ENCODE measurements at places on chromosomes 13 and 19.

DNA sequence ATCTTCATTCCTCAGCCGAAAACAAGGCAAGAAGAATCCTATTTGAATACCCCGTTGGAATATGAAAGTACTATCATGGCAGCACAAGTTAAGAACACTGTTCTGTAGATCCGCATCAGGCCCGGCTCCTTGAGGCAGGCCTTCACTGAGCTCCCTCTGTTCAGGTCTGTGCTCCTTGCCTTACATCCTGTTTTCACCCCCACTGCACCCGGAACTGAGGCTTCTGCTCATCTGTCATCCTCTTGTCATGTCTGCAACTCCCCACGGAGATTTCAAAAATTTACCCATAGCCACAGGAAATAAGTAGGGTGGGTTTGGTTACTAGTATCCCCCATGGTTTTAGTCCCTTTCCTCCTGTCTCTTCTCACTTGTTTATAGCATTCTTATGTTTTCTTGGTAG is 861.9 kb downstream of the GPC5 start:
- DNase-seq = no peak

- no peak for DNase-seq
These were observed 25.2 kb downstream of the ABCC4 start for GRCh38 chr13:95276037-95276505.

GRCh38 chr13:77397636-77398035 is 70.7 kb upstream of the MYCBP2 start:
- peak; percentile 47 for DNase-seq

DNA sequence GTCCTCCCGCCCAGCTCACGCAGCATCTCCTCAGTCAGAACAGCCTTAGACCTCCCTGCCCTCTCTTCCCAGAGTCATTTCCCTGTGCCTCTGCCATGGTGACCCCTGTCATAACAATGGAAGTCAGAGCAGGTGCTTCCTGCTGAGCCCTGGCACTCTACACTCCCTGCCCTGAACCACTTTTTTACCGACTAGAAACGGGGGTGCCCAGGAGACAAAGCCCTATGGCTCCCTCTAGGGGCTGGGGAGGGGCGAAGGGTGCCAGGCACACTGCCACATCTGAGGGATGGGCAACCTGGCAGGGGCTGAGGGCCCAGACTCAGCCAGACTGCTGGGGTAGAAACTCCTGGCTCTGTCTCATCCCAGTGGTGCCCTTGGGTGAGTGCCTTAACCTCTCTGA is 16.4 kb downstream of the ZNF574 start:
- DNase-seq = no peak

DNA sequence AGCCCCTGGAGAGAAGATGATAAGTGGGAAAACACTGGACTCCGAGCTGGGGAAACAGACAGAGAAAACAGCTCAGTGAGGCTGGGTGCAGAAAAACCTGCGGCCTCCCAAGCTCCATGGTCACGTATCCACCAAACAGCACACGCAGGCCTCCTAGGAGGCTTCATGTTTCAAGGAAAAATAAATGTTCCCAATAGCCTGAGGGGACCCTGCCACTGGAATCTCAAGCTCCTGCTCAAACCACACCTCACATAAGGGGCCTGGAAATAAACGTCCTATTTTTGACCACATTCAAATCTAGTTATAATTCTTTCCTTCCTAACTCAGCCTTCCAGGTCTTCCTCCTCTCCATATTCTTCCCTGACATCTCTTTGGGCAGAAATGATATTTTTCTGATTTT is 225.7 kb downstream of the ABCC4 start:
- no peak for DNase-seq

GRCh38 chr19:15758379-15758778 is 20.6 kb downstream of the OR10H3 start:
- DNase-seq = no peak

DNA sequence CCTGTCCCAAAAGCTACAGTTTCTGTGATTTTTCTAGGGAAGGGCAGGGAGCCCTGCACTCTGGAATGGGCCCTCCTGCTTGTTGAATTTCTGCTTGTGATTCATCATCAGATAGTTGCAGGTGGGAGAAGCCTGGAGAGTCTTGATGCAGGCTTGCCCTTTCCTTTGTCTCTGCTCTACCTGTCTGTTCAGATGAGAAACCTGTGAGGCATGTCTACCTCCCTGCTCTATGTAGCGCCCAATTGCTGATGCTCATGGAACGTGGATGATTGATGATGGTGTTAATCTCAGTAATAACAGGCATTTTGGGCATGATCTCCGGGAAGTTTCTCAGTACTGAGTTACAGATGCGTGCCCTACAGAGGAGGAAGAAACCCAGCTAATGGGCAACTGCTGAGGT is 10.9 kb upstream of the CBY2 start:
- no peak for DNase-seq

DNA sequence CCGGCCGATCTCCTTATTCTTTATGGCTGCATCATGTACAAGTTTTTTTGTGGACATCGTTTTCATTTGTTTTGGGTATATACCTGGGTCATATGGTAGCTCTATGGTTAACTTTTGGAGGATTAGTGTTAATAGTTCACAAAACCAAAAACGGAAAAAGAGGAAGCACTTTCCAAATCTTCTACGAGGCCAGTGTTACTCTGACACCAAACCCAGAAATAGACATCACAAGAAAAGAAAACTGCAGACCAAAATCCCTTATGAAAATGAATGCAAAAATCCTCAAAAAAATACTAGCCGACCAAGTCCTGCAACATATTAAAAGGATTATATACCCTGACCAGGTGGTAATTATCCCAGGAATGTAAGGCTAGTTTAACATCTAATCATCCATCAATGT is 29.8 kb downstream of the ADGRE2 start:
- no peak for DNase-seq

- peak; percentile 7 for DNase-seq
These were observed 851 bp downstream of the ZNF320 start for GRCh38 chr19:52896431-52897137.

- no peak for DNase-seq
These were observed 109.5 kb upstream of the FNDC3A start for GRCh38 chr13:48866249-48866648.

- no peak for DNase-seq
These were observed 8.8 kb upstream of the CYSLTR2 start for GRCh38 chr13:48644951-48645350.

GRCh38 chr13:93818345-93818744 is 591.7 kb downstream of the GPC6 start:
- no peak for DNase-seq

GRCh38 chr19:41554907-41555306 is 21.1 kb upstream of the CEACAM21 start:
- DNase-seq = no peak

DNA sequence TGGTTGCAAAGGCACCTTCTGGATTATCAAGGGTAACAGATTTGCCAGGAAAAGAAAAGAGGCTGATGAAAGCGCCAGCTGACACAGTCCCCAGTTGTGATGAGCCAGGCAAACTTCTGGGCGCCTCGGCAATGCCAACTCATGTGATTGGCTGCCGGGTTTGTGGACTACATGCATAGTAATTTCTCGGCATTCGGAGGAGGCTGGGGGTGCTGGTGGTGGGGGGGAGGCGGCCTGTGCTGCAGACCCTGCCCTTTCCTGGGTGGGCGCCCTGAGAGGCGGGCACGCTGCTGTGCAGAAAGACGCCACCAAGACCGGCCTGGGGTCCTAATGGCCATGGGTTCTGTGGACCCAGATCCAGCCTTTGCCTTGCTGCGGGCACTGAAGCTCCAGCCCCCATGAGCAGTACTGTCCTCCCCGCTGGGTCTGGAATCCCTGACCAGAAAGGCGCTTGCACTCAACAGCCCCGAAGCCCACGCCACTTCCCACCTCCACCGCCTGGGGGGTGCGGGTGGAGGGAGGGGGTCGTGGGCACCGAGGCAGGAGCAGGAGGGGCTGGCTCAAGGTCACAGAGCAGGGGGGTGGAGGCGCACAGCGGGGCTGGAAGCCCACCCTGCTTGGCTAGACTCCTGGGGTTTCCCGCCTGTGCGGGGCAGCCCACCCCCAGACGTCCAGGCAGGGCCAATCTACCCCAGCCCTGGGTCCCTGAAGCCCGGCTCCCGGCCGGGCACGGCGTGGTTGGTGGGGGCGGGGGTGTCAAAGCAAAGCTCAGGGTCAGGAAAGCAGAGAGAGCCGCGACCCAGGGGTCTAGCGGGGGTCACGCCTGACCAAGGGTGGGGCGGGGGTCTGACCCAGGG is 1.0 kb downstream of the DIRAS1 start:
- DNase-seq = peak; percentile 23

DNA sequence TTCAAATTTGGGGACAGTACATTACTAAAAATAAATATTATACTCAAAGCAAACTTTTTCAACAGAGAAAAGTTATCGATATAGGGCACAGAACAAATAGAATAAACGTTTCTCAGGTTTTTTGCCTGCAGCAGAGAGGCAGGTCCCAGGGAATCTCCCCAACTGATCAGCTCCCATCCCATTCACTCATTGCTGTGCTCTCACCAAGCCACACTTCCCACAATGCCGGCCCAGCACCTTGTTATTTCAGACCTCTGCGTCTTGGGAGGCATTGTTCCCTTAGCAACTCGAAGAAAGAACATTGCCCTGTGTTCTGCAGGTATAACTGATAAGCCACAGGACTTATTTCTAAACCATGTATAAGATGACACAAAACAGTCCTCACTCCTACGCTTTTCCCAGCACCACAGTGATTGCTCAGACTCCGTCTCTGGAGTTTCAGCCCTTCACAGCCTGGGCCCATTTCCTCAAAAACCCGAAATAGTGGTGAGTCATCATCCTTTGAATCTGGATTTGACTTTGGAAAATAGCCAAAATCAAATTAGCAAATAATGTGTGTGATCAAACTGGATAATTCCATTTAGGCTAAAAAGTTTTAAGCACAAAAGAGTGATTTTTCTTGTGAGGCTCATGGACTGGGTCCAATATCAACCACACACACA is 100.4 kb downstream of the DCLK1 start:
- DNase-seq = peak; percentile 75

DNA sequence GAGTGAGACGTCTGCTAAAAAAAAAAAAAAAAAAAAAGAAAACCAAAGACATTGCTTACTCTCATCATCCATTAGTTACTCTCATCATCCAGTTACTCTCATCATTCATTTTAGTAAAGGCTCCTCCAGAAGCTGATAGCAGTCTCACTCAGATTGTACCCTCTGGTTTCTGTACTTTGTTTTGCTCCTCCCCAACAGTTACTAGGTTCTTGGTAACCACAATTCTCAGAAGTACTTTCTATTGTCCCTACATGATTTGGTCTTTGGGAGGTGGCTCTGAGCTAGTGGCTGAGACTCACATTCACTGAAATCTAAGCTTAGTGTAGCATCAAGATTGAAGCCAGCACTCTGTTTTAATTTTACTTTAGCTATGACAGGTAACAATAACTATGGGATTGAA is 14.3 kb downstream of the ERICH4 start:
- DNase-seq = no peak

DNA sequence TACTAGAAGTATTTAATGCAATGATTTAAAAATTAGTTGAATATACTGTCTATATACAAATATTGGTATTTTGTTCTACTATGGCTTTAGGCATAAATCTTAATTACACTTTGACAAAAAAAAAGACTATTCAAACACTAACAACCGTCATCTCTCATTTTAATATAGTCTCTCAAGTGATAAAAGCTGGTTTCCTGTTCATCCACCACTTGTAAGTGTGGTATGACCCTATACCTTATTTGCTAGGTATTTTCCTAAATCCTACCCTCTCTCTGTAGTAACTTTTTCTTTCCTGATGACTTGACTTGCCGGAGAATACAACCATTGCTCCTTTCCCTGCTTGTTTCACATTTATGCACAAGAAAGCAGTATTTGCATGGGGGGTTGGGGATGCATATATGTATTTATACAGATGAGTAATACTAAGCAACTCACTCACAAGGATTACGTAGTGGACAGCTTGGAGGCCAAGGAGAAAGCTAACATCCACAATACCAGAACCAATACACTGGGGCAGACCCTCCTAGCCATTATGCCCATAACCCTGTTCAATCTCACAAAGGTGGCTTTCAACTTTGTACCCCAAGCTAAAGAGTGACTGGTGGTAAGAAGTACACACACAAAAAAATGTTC is 12.7 kb upstream of the EFNB2 start:
- peak; percentile 61 for DNase-seq

DNA sequence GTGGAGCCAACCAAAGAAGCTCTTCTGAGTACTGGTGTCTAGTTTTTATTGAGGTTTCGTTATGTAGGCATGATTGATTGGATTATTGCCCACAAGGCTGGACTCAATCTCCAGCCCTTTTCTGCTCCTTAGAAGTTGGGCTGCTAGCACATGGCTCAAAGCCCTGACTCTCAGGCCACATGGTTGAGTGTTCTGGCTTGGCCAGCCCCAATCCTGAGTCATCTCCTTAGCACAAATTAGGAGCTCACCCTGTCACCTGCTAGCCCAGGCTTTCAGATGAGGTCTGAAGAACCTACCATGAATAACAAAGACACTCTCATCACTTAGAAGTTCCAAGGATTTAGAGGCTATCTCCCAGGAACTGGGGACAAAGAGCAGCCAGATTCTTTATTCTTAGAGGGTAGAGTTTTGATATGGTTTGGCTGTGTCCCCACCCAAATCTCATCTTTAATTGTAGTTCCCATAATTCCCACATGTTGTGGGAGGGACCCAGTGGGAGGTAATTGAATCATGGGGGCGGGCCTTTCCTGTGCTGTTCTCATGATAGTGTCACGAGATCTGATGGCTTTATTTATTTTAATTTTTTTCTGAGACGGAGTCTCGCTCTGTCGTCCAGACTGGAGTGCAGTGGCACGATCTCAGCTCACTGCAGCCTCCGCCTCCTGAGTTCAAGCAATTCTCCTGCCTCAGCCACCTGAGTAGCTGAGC is 11.3 kb downstream of the DPY19L3 start:
- DNase-seq = no peak

DNA sequence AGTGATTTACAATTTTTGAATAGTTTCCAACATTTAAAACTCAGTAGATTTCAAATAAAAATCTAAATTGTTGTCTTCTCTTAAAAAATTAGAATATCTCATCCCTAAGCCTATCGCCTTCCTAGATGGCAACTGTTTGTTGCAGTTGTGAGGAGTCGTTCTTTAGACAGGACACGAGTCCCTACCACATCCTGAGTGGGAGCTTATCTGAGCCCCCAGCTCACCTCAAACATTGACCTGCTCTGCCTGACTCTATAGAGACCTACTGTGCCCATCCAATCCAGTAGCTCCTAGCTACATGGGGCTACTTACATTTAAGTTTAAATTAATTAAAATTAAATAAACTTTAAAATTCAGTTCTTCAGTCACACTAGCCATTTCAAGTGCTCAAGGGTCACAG is 434.7 kb downstream of the FOXO1 start:
- no peak for DNase-seq

GRCh38 chr13:113653264-113654174 is 4.5 kb downstream of the ATP4B start:
- DNase-seq = no peak

DNA sequence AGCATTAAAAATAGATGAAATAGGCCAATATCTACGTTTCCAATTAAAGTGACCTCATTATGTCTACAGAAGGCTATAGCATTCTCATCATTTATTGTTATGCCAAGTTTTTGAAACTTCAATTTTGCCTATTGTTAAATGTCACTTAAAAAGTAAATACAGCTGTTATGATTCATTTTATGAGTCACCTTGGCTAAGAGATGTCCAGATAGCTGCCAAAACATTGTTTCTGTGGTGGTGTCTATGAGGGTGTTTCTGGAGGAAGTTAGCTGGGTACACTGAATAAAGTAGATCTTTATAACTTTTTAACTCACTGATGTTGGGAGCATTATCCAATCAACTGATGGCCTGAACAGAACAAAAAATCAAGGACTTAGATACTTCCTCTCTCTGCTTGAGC is 1209.7 kb upstream of the PCDH9 start:
- DNase-seq = peak; percentile 1

GRCh38 chr19:29293292-29293691 is 80.3 kb upstream of the UQCRFS1 start:
- DNase-seq = no peak

GRCh38 chr13:97567510-97568243 is 133.7 kb downstream of the RAP2A start:
- peak; percentile 38 for DNase-seq
